Activated T-helper 1 cell treated with Interleukin-2 at 50 U/mL for 16 hours (primary cell): ENCODE measurements at places on chromosomes 6 and 20.

- DNase-seq, result no peak
Observed at GRCh38 chr6:42453654-42454427, 2.1 kb upstream of the TRERF1 start.

DNA sequence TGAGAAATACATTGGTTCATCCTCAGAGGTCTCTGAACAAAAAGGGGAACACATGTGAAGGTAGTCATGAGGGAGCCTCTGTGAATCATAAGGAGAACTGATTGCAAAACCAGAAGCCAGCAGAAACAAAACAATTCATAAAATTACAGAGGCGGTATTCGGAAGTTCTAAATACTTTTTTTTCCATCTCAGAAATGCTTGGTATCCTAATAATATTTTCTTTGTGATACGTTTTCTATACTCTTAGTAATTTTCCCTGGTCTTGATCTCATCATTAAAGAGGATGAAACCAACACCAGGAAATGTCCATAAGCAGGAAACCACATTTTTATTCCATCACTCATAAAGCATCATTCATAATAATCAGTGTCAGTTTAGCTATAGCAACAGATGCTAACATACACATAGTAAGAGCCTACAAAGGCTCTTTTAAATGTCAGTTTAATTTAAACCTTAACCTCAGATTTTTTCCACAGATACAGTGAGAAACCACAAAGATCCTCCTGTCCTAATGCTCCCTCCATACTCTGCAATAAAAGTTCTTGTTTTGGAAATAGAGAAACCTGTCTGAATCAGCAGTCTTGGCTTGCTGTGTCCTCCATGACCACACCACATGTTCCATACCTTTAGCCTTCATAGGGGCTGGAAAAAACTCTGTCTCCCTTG lies 29.2 kb downstream of the SGK1 start:
- no peak for DNase-seq

GRCh38 chr20:37943501-37944455 lies 40.9 kb downstream of the VSTM2L start:
- DNase-seq, result no peak

DNA sequence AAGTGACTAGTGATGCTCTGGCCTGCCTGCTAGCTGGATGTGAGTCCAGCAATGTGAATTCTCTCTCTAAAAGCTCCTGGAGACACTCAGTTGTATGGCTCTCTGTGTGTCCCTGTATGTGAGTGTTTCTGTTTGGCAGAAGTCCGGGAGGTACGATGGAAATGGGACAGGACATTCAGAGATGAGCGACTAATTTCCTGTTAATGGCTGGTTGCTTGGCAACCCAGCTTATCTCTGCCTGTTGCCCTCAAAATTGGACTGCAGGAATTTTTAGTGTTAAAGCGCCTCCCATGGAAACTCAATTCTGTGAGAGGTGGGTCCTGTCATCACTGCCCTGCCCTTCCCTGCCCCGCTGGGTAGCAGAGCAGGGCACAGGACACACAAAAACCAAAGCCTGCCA lies 136.8 kb upstream of the LRFN2 start:
- no peak for DNase-seq

GRCh38 chr6:46491628-46492547 lies 639 bp upstream of the RCAN2 start:
- DNase-seq, result no peak

GRCh38 chr6:136775548-136775947 lies 16.7 kb downstream of the MAP3K5 start:
- no peak for DNase-seq

DNA sequence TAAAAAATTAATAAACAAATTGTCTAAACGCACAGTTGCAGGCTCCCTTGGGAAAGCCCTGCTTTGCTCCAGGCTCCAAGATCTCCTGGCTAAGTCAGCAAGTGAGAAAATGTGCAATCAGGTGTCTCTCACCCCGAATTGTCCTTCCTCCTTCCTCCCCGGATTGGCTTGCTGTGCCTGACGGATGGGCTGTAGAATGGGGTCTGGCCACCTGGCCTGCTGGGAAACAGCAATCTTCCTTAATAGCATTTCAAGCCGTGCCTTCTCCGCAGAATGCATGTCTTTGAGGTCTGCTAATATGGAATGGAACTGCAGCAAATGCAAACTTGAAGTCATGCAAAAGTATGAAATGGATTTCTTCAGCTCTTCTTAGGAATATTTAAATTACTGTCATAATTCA lies 43.7 kb upstream of the CDKAL1 start:
- no peak for DNase-seq

DNA sequence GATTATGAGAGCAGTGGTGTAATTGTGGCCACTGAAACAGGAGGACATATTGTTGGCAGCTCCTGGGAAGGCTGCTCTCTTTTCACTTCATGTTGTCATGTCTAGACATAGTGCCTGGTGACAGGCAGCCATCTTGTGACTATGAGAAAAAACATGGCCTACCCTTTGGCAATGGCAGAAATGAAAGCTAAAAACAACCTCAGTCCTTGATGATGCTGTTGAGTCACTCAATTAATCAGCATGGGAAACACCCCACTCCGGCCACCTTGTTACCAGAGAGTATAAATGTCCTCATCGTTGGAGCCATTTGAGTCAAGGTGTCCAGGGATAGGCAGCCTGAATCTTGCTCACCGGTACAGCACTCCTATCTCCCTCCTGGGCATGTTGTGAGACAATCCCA lies 31.2 kb upstream of the HMGA1 start:
- no peak for DNase-seq

- no peak for DNase-seq
Observed at GRCh38 chr6:39206250-39206721, 23.0 kb downstream of the KCNK5 start.

DNA sequence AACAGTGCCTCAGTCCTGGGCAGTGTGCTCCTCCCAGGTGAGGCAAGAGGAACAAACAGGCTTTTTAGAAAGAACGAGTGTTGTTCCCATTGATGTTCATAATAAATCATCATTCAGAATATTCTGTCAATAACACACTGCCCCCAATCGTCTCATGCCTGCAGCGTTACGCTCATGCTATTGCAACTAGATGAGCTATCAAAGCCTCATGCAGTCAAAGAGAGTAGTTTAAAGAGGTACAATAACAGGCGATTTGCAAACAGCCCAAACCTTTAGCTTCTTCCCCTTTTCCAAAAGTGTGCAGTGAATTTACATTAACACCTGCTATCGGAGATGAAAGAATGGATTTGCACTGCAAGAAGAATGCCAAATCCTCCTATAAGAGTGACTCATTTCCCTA lies 1164.7 kb upstream of the MAP3K7 start:
- DNase-seq, result no peak

- no peak for DNase-seq
Observed at GRCh38 chr20:49768204-49769047, 44.2 kb upstream of the SLC9A8 start.

GRCh38 chr20:12455148-12455547 lies 537.5 kb downstream of the BTBD3 start:
- no peak for DNase-seq

DNA sequence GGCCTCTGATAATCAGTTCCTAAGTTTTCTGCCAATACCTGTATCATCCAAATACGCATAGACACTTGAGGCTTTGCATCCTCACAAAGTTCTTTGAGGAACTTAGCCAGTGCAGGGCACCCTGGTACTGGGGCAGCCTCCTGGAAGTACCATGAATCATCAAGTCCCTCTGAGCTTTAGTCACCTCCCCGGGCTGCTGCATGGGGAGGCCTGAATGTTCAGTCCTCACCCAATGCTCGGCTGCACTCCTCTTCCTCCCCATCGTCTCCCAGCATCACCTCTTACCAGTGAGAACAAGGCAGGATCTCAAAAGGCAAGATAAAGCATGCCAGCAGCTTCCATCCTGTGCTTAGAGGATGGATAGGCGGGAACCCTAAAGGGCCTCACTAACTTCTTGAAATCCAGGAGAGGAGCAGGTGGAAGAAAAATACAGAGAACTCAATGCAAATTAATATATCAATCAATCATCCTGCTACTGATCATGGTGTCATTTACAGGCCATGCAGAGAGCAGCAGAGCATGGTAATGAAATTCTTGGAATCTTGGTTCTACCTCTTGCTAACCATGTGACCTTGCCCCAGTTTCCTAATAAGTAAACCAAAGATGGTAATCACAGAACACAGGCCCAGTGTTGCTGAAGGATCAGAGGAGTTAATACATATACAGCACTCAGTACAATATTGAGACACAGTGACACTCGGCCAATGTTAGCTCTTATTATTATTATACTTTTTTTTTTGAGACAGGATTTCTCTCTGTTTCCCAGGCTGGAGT lies 4.7 kb upstream of the CCN6 start:
- DNase-seq, result no peak

- DNase-seq, result no peak
Observed at GRCh38 chr20:51636123-51636522, 93.6 kb upstream of the NFATC2 start.

DNA sequence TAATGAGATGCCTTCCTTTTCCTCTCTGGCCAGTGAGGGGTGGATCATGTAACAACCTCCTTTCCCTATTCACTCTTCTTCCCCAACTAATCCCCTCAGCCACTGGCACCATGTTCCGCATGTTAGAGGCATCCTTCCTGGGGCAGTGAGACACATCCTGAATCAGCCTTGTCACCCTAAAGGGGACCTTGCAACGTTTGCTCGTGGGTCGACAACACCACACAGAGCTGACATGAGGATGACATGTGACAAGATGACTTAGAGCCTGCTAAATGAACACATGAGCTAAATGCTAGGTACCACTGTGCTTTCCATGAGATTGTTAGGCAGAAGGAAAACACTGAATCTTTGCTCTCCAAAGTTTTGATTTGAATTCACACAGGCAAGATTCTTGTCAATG lies 129.2 kb downstream of the ATXN1 start:
- no peak for DNase-seq

DNA sequence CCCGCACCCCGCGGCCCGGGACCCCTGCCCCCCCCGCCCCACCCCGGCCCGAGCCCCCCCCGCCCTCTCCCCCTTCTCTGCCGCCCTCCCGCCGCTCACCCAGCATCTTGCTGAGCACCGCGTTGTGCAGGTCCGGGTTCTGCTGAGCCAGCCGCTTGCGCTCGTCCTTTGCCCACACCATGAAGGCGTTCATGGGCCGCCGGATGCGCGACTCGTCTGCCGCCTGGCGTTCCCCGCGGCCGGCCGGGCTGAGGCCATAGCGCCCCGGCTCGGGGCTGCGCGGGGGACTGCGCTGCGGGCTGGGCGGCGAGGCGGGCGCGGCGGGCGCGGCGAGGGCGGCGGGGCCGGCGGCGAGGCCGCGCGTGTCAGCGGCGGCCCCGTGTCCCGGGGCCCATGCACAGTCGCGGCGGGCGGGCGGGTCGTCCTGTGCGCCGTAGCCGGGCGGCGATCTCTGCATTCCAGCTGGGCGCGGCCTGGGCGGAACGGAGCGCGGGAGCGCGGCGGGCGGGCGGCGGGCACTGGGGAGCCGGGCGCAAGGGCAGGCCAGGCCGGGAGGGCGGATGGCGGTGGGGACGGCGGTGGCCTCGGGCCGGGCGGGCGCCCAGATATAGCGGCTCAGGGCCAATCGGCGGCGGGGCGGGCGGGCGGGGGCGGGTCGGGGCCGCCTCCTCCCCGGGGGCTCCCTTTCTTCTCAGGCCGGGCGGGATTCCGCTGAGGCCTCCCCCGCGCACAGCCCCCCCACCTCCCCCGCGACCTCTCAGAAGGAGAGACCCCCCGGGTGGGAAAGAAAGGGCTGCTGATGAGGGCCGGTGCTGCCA lies at the start of gene SOX18:
Gene SOX18, minus strand, starts transcription at position 580 of the 818 bp plus-strand sequence. Its CDS starts 123 bp downstream, at position 457.
- no peak for DNase-seq

DNA sequence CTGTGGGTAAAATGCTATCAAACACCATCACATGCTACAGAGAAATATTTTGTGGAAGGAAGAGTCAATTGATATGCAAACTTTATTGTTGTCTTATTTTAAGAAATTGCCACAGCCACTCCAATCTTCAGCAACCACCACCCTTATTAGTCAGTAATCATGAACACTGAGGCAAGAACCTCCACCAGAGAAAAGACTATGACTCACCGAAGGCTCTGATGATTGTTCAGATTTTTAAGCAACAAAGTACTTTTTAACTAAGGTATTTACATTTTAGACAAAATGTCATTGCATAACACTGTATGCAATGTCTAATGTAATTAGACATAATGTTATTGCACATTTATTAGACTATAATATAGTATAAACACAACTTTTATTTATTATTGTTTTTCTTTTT lies 26.2 kb upstream of the MMP24 start:
- DNase-seq, result no peak

DNA sequence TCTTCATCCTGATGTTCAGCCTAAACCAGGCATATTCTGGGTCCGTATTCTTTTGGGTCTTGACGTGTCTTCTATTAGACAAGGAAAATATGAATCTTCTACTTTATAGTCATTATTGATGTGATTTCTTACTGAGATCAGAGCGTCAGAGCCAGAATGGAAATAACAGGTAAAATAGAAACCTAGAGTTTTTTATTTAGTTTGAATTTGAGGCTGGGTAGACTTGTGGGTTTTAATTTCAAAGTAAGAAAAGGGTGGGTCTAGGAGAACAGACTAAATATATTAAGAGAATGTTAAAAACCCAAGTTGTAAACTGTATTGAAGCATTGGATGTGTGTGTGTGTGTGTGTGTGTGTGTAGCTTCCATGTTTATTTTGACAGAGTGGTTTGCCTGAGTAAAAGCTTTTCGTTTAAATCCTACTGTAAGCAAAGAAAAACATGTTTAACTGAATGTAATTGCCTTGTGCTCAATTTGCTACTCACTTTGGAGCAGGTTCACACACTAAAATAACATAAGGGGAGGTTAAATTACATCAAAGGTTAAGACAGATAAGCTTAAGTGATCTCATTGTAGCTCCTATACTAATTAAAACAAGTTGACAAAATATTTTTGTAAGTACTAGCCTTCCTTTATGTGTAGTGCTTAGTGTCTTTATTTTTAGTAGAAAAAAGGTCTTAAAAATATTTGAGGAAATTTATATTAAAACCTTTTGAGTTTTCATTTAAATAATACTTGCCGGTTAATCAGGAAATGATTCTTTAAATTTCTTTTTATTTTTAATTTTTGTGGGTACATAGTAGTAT lies 17.4 kb downstream of the HECA start:
- no peak for DNase-seq
